ENCODE measurements at places on chromosomes 5 and 9. TPM values are rescaled to one million over a fixed set of nuclear protein-coding genes. Genes with fewer than 3 reads are reported as not detected.

DNA sequence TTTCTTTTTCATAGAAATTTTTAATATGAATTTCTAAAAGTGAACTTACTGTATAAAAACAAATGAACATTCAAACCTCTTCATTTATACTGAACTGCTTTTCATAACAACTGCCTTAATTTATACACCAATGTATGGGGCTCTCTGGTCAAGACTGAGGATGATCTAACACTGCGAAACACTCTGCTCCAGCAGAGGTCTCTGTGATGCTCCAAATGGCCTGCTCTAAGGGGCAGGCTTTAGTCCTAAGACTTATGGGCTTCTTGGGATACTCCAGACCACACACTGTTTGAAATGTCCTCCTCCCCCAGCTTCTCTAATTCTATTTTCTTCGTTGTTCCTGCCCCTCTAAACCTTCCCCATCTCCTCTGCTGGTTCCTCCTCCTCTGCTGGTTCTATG is 58.5 kb downstream of the LIFR start:
- DNase-seq: peak; percentile 31

Gene RAD50
- 7.2 TPM for polyA plus RNA-seq

DNA sequence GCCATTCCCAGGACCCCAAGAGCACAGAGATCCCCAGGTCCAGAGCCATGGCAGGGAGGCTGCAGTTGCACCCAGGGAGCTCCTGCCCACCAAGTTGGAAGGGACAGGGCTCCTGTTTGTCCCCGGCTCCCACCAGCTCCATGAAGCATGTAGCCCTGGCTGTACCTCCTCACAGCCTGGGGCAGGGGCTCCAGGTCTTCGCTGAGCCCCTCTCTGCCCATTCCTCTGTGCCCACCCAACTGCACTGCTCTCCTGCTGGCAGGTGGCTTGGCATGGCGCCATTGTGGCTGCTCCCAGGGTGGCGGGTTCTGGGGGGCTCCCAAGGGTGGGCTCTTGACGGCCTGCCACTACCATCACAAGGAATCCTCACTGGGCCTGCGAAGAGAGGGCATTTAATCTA is 197.5 kb upstream of the DAB2 start:
- DNase-seq: no peak

GRCh38 chr5:98104454-98105188 is 668.8 kb upstream of the RGMB start:
- DNase-seq: no peak

DNA sequence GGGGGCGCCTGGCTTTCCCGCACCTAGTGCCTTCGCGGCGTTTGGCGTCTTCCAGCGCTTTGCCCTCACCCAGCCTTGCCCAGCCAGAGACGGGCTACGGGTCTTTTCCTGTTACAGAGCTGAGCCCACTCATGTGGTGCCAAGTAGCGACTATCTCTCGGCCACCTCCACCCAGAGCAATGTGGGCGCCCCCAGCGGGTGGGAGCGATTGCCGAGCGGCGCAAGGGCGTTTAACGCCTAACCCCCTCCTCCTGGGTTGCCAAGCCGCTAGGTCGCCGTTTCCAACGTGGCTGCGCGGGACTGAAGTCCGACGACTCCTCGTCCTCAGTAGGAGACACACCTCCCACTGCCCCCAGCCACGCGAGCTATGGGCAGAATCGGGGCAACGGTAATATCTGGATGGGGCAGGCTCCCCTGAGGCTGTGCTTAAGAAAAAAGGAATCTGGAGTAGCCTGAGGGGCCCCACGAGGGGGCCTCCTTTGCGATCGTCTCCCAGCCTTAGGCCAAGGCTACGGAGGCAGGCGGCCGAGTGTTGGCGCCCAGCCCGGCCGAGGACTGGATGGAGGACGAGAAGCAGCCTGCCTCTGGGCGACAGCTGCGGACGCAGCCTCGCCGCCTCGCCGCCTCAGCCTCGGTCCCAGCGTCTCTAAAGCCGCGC is 5.8 kb downstream of the TLX3 start:
- DNase-seq: no peak

GRCh38 chr5:9713356-9713755 is 83.2 kb upstream of the TAS2R1 start:
- DNase-seq: no peak

DNA sequence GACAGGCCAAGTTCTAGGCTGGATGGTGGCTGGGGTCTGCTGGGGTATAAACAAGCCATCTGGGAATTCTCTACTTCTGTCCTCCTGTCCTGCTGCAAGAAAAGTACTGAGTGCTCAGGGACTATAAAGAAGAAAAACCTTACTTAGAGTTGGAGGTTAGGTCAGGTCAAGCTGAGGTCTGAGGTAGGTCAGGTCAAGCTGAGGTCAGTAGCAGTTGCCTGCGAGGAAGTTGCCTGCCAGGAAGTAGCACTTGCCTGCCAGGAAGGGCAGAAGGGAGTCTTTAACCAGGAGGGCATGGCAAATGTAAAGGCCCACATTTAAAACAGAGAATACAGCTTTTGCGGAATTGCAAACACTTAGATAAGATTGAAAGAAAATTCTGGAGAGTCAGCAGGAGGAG is 51.3 kb upstream of the PRLR start:
- DNase-seq: no peak

DNA sequence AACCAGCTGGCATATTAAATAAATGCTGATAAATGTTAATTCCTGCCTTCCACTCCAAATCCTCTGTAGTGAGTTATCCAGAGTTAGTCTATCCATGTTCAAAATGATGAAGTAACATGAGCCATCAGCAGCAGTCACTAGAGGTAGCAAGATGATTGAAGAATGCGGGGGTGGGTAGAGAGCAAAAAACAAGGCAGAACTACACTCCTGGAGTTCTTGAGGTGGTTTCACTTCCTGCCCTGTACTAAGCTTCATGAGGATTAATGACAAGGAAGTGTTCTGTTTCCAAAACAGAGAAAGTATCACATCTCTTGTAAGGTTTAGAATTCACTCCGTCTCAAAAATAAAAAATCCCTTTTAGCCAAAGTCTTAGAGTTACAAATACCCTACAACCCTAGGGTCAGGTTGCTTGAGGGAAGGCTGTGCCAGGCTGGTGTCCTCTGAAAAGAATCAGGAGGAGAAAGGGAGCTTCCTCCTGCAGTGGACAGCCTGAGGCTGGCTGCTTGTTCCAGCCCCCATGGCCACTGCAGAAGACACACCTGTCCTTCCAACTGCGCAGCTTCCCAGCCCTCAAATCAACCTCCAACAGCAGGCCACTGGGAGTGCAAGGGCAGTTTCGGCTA is 180.2 kb downstream of the DENND1A start:
- peak; percentile 20 for DNase-seq

Gene PCDHGA8
- polyA plus RNA-seq: 0.87 TPM

Data from IMR-90 (cell line).